ENCODE measurements at places on chromosomes 16 and 17.

DNA sequence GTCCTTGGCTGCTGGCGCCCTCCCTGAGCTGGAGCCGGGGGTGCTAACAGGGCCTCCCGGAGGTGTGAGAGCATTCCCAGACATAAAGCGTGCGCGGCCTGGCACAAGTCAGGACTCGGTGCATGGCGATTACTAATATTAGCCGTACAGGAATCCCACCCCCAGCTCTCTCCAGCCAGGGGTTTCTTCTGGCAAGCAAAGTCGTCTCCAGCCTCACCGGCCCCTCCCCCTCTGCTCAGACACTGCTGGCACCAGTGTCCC is 5.0 kb downstream of the CASKIN1 start:
- DNase-seq, result no peak

- DNase-seq, result no peak
These were observed 210.0 kb downstream of the MAP2K4 start for GRCh38 chr17:12230481-12231354.

DNA sequence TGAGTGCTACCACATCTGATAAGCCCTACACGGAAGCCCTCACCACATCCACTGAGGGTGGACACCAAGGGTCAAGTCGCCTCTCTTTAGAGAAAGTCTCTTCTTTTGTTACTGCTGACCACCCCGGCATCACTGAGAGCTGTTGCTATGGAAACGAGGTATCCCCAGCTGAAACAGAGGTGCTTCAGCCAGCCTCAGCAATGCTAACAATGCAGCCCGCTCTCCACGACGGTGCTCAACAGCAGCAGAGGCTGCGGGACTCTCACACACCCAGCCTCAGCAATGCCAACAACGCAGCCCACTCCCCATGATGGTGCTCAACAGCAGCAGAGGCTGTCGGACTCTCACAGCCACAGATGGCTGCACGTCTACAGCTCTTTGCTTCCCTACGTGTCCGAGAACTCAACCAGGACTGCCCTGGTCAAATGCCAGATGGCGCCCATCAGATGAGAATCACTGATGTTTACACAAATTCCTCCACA is 41.4 kb downstream of the VPS53 start:
- no peak for DNase-seq

- no peak for DNase-seq
These were observed 77.6 kb upstream of the KSR1 start for GRCh38 chr17:27378482-27379175.

DNA sequence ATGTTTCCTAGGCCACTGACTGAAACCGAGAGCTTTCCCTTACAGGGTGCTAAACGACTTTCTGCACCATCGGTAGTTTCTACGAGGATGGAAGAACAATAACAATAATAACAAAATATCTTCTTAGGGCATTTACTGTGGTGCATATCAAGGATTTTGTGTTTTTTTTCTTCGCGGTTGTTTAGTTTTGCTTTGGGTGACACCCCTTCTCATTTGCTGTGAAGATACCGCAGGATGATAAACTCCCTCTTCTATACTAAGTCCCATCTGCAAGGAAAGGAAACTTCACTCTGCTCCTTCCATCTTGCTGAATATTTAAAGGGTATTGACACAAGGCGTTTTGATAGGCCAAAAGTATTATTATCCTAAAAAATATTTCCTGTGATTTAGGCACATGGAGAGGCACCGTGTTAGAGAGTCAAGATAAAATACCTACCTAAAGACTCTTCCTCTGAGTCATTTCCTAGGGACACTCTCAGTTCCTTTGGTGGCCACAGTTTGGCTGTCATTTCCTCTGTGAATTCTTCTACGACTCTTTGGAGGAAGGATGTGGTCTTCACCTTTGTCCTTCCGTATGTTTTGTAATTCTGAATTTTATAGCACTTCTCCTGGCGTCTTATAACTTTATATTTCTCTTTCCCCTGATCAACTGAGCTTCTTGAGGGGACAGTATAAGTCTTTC is 318.8 kb downstream of the CDH13 start:
- no peak for DNase-seq

DNA sequence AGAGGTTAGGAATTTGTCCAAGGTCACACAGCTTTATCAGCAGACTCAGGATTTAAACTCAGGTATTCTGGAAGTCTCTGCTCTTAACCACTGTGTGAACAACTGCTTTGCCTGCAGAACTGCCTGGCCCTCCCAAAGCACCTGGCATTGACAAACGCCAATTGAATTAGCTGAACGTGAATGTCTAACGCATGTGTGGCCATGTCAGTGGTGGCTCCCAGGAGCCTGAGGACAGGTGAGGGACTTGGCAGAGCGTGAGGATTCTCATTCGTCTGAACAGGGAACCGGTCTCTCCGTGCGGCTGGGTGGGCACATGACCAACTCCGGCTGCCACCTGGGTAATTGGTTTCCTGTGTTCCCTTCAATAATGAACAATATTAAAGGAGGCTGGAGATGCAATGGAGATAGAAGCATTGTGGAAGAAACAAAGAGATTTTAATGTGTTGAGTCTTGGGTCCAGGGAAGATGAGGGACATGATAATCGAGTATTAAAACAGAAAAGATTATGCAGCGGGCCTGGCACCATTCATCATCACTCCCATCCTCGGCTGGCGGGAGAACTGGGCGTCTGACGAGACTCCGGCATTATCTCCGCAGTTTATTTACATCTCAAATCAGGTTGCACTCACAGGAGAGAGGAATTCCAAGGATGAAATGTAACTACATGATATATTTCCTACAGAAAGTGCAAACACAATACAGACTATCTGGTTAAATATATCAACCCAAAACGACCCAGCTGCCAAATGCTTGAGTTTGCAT is 113.5 kb downstream of the NPIPB5 start:
- no peak for DNase-seq
